ENCODE measurements at places on chromosomes 5 and 9.
A peak's percentile ranks its signal among the peaks of the same experiment; 100 is the strongest.

- no peak for DNase-seq
Observed at GRCh38 chr5:178766936-178767912, 36.8 kb upstream of the ZNF354A start.

- no peak for DNase-seq
Observed at GRCh38 chr5:93899026-93899600, 157.7 kb upstream of the POU5F2 start.

DNA sequence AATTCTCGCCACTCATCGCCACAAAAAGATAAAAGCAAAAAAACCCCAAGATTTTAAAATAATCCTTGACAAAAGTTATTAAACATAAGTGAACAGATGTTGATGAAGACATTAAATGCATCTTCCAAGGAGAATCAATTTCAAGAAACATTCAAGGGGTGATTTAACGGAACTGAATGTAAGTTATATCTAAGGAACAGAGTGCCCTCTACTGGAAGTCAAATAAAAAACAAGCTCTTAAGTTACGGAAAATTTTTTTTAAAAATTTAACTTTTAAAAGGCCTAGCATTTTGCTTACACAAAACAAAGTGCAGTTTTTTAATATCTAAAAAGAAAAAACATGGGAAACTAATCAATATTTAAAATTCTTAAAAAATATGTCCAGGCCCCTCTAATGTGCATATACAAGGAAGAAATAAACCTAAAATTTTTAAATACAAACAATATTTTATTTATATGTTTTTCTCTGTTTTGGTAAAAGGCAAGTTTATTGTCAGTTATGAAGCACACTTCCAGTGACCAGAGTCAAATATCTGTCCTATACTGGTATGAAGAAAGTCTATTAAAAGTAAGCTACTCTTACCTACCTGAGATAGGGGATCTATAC lies 28.0 kb downstream of the TEX10 start:
- DNase-seq = no peak

- peak; percentile 12 for DNase-seq
Observed at GRCh38 chr5:137735555-137736284, at the start of gene KLHL3. KLHL3 (minus strand) TSS chr5:137736089; CDS start chr5:137735646, 443 bp downstream.

DNA sequence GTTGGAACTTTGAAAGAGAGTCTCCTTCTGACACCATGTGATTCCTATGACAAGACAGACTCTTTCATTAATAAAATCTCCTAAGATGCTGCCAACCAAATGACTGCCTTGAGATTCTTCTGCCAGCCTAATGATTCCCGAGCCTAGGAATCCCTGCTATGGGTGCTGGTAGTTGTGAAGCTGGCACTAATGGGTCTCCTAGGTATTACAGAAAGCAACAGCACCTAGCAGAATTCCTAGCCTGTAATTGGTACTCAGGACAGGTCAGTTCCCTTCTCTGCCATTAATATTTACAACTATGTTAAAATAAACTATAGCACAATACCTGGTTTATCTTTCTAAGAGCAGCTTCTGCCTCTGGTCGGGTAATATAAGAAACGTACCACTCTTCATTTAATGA lies 19.3 kb downstream of the C5orf58 start:
- no peak for DNase-seq

GRCh38 chr5:90440644-90441043 lies 31.1 kb upstream of the CETN3 start:
- DNase-seq = no peak

GRCh38 chr5:32584646-32585045 lies 711 bp upstream of the SUB1 start:
- DNase-seq = no peak

DNA sequence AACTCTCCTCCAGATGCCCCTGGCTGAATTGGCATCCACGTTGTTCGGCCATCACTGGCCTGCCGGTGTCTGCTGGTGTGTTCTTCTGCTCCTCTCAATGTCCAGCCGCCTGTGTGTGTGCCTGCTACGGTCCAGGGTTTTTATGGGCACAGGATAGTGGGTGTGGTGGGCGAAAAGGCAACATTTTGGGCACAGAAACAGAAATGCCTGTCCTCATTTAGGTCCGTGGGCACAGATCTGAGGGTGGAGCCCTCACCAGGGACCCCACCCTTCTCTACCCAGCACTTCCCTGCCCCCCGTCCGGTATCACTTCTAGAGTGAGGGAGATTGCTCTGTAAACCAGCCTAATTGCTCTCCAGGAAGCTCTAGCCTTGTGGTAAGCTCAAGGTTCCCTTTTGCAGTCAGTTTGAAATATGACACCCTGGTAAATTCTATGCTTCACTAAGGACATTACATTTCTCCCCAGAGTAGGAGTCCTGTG lies 410.1 kb downstream of the MAT2B start:
- DNase-seq = peak; percentile 2

DNA sequence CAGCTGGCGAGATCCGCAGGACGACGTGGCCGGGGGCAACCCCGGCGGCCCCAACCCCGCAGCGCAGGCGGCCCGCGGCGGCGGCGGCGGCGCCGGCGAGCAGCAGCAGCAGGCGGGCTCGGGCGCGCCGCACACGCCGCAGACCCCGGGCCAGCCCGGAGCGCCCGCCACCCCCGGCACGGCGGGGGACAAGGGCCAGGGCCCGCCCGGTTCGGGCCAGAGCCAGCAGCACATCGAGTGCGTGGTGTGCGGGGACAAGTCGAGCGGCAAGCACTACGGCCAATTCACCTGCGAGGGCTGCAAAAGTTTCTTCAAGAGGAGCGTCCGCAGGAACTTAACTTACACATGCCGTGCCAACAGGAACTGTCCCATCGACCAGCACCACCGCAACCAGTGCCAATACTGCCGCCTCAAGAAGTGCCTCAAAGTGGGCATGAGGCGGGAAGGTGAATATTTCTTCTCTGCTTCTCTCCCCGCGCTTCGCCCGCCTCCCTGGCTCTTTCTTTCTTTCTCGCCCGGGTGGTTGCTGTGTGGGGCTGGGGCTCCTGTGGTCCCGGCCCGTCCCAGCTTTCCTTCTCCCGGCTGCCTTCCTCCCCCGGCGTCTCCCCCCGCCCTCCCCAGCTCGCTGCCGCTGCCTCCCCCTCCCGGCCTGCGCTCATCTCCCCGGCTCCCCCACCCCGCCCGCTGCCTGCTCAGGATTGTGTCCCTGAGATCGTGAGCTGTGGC lies 2.2 kb downstream of the NR2F1 start:
- no peak for DNase-seq

GRCh38 chr9:87520172-87520683 lies 22.6 kb downstream of the DAPK1 start:
- no peak for DNase-seq
